ENCODE measurements at places on chromosomes 1 and 21.

DNA sequence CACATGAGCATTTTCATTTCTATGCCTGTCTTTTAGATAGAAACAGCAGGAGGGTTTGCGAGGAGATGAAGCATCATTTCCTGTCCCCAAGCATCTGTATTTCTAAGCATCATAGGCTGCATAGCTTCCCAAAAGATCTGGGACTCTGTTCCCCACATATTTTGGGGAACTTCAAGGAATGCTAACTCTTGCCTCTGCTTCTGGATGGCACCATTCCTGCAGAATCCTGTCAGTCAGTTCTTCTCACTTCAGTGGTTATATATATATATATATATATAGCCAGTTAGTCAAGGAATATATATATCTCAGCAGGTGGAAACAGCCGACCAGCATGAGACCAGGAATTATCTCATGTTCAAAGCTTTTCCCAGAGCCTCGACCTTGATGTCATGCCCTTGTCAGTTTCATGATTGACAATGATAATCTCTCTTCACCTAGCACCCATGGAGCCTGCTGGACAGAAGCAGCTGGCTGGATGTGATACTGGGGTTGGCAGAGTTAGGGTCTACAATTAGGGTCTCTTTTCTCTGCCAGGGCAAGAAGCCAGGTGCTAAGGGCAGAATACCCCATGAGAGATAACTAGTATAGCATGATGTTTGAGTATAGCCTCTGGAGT lies 2.4 kb downstream of the PFKFB2 start:
- no peak for DNase-seq

DNA sequence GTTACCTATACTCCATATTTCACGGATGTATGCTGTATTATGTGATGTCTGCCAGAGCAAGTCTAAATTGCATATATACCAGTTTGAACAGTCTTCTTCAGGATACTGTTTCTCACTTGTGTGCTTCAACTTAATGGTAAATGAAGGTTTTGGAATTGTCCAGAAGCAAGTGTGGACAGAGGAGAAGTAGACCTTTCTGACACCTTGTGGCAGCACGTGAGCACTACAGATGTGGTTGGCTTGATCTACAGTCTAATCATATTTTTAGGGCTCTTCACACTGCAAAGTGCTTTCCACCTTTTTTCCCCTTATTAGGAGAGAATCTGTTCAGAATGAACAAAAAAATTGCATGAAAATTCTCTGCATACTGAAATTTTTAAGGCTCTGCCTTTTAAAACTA lies 10.9 kb downstream of the MORC3 start:
- no peak for DNase-seq

DNA sequence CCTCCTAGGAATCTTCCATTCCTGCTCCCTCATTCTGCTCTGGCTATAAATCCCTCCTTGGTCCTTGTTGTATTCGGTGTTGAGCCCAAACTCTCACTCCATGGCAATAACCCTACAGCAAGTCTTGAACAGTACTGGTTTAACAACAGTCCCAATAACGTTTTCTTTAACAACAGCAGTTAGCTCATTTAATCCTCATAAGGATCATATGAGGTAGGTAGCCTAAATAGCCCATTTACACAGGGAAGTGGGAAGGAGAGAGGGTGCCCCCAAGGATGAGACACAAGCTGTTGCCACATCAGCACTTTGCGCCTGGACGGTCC lies 444 bp upstream of the AGTRAP start:
- DNase-seq: no peak

DNA sequence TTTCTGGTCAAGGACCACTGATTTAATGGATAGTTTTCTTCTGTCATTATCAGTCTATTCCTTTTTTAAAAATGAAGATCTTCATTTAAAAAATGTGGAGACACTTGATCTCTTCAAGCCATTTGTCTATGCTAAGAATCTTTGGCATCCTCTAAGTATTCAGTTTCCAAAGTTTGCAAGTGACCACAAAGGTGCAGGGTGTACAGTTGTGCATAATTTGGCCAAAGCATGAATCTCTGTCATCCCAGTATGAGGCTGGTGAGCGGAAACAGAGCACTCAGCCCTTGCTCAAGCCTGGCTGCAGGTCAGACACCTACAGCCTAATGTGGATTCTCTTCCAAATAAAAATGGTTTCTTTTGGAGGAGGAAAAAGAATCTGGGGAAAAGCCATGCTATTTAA lies 19.8 kb downstream of the PARP1 start:
- no peak for DNase-seq

- no peak for DNase-seq
These were observed 120.3 kb upstream of the VAMP3 start for GRCh38 chr1:7650801-7651200.

DNA sequence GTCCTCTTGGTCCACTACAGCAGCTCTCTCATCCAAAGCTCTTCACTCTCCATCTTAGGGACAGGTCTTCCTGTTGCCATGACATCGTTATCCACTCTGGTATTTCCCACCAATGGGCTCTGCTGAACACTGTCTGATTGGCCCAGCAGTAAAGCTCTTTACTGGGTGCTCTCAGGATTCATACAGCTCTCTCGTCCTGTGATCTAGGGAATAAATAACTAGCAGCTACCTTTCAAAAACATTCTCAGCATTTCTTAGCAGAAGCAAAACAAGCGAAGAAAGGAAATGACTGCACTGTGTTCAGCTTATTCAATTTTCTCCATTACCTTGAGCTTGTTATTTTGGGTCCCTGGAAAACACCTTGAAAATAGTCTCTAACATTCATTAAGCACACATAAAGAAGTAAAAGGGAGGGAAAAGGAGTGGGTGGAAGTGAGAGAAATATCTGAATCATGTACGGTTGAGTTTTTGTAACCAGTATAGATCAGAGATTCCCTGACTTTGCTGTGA lies 163.4 kb upstream of the SGIP1 start:
- DNase-seq: no peak

DNA sequence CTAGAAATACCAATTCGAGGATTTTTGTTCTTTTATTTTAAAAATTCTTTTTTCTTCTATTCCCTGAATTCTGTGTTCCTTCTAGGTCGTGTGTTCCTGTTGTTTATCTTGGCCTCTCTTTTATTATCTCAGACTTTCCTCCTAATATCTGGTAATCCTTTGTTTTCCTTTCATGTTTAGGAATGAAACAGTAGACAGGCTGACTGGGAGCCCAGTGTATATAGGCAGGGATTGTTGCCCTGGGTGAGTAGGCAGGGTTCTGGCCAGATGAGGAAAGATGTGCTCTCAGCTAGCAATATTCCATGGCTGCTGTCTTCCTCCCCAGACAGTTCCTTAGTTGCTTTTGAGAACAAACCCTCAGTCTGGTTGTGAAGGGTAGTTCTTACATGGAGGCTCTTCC lies 161.8 kb upstream of the PDE4B start:
- no peak for DNase-seq

- DNase-seq: no peak
These were observed 239.7 kb upstream of the KCNK2 start for GRCh38 chr1:214842856-214843255.

GRCh38 chr1:32769524-32770220 lies 47.5 kb downstream of the YARS1 start:
- DNase-seq: no peak

DNA sequence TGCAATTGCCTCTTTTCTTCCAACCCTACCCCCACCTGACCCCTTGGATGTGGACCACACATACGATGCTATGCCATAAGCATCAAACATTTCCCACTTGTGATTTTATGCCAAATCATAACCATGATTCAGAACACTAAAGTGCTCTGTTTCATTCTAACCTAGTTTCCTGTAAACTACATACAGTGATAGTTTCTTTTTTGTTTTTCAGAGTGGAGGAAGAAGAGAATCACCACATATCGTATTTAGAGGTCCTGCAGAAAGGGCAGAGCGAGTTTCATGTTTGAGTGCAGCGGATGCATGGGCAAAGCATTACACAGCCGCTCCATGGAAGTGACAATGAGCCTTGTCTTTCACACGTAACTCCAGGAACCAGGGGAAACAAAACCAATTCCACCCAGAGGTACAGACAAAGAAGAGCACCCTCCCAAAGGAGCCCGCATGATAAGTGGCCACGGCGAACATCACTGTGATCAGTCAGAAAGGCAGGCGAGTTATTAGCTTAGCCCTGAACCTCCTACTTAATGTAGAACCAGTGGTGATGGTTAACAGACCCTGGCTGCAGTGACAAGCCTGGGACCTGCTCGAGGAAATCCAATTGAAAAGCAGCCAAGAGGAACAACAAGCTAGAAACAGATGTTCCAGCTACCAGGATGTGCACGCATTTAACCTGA lies 64.0 kb upstream of the ZNF281 start:
- no peak for DNase-seq

DNA sequence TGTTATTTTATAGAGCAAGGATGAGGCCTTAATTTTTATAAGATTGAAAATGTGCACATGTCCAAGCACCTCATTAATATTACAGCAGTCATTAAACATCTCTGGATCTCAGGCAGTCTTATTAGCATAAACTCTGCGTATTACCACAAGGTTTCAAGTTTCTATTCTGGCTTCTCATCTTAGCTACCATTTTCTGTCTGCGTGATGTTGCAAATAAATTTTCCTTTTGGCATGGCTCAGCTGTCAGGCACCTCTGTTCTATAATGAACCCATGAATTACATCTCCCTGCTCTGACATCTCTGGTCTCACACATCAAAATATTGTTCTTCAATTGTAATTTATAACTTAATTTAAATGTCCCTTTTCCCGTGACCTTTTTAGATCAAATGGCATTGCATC lies 156.5 kb downstream of the SLC45A1 start:
- DNase-seq: no peak

GRCh38 chr1:105686026-105686425 lies 1370.4 kb upstream of the PRMT6 start:
- DNase-seq: no peak

DNA sequence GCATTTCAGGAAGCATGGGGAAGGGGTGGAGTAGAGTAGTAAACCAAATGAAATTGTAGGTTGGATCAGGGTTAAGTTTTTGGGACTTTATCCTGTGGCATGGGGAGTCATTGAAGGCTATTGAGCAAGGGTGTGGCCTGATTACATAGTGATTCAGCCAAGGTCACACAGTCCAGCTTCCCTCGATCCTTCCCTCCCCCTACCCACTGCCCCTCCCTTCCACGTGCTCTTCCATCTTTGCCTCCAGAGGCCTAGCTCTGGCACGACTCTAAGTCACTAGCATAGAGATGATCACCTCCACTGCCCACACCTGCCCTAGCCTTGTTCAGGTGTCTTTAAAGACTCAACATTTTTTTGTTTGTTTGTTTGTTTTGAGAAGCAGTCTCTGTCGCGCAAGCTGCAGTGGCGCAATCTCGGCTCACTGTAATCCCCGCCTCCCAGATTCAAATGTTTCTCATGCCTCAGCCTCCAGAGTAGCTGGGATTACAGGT lies 37.2 kb upstream of the SLC9A1 start:
- no peak for DNase-seq

DNA sequence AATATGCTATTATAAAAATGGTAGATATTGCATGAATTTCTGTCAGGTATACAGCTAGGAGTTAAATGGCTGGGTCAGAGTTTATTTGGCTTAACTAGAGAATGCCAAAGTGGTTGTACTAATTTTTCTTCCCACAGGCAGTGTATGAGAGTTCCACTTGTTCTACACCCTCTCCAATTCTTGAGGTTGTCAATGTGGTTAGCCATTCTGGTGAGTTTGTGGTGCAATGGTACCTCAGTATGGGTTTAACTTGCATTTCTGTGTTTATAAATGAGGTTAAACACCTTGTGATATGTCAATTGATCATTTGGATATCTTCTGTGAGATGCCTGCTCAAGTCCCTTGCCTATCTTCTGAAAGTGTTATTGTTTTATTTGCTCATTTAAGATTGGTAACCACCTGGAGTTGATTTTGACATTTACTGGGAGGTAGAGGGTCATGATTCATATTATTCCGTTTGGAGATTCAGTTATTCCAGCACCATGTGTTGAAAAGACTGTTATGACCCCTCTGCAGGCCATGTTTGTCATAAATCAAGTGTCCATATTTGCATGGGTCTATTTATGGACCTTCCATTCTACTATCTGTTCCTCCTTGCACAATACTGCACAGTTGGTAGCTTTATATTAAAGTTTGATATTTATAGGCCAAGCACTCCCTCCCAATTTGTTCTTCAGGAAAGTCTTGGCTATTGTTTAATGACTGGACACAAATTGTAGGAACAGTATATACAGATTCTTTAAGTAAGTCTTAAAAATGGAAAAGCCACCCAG lies 5.8 kb downstream of the FALEC start:
- no peak for DNase-seq

DNA sequence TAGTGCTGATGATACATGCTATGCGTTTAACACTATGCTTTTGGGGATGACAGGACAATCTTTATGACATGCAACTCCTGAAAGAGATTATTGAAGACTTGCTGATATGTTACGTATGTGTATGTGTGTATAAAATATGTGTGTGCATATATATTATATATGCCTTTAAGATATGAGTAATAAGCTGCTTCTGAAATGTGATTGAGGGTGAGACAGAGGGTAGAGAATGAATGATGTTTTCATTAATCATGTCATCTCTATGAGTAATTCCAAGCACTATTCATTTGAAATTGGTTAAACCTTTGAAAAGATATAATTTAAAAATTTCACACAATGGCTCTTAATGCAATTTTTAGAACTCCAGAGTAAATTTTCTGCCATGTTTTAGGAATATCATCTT lies 5.8 kb downstream of the BCL9 start:
- DNase-seq: no peak

DNA sequence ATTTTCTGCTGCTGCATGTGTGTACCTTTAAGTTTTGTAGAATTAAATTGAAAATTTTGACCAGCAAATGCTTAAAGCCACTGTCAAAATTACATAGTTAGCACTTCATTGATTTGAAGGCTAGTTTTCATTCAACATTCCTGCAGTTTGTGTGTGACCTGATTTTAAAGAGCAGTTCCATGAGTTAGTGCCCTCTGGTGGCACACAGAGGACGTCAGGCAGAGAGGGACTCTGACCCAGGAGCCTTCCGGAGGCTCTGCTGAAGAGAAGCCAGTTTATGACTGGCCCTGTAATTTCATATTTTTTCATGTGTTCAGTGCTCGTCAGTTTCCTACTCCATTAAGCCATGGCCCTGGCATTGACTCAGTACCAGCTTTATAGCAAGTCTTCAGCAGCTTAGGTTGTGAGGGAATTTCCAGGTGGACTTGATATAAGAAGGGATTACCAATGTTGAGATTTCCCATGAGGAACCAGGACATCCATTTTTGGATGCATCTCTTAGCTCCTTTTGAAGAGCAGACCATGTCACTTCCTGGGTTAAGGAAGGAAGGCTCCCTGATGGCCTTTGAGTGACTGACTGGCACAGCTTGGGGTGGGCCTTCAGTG lies 104.7 kb downstream of the CAMTA1 start:
- DNase-seq: peak; percentile 8

Measured in stimulated activated CD4-positive, alpha-beta T cell treated with anti-CD3 and anti-CD28 coated beads, TNF-alpha, amount 100 ng/mL, for 1 hour (primary cell).